CD8-positive, alpha-beta memory T cell (primary cell): ENCODE measurements at places on chromosomes 16 and 17.

DNA sequence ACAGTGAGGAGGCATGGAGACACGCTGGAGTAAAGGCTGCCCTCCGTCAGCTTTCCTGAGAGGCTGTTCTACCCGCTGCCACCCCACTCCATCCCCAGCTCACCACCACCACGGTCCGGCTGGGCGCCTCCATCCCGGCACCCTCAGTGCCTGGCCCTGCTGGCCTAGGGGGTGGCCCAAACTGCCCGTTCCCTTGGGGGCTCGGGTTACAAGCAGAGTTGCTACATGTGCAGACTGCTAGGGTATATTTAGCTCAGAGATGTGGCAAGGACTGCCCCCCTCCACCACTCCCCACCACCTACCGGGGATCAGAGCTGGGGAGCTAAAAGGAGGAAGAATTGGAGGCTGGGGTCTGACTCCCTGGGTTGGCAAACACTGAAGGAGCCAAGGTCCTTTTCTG is 4.1 kb downstream of the CACNB1 start:
- DNase-seq, result no peak

DNA sequence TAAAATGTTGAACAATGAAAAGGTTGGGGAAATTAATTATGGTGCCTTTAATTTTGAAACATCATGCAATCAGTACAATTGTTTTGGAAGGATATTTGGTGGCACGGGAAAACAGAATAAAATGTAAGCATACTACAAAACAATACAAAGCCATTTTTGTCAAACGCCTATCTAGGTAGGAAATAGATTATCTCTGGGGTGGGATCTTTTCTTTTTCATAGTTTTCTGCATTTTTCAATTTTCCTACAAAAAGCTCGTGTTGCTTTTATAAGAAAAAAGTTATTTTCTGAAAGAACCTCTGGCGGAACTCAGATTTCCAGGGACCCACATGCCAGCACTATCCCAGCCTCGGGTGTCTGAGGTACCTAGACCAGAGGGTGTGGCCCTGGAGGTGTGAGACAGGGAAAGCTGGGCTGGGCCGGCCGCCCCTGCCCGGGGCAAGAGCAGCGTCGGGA is 961 bp upstream of the MAP3K3 start:
- DNase-seq, result no peak

- DNase-seq, result no peak
Observed at GRCh38 chr17:62816282-62816839, 8.2 kb upstream of the MARCHF10 start.

DNA sequence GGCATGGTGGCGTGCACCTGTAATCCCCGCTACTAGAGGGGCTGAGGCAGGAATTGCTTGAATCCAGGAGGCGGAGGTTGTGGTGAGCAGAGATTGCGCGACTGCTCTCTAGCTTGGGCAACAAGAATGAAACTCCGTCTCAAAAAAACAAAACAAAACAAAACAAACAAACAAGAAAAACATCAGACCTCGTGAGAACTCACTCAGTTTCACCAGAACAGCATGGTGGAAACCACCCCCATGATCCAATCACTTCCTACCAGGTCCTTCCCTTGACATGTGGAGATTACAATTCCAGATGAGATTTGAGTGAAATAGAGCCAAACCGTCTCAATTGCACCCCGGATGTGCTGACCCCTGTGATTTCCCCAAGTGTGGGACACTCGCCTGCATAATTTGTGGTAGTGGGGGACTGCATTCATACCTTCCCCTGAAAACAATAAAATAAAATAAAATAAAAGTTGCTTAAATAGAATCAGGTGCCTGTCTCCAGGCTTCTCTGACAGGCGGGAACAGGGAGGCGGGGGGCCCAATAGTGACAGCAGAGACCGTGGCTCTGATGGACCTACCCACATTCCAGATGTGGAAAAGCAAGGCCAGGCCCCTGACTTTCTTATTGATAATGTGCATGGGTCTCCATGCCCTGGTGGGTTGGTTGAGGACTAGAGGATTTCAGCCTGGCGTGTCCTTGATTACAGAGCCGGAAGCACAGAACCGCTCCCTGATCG is 13.1 kb downstream of the ZSCAN10 start:
- no peak for DNase-seq

GRCh38 chr16:86965840-86966550 is 351.2 kb downstream of the C16orf95 start:
- DNase-seq, result no peak
